ENCODE measurements at places on chromosomes 12 and 14.
A peak's percentile ranks its signal among the peaks of the same experiment; 100 is the strongest.

DNA sequence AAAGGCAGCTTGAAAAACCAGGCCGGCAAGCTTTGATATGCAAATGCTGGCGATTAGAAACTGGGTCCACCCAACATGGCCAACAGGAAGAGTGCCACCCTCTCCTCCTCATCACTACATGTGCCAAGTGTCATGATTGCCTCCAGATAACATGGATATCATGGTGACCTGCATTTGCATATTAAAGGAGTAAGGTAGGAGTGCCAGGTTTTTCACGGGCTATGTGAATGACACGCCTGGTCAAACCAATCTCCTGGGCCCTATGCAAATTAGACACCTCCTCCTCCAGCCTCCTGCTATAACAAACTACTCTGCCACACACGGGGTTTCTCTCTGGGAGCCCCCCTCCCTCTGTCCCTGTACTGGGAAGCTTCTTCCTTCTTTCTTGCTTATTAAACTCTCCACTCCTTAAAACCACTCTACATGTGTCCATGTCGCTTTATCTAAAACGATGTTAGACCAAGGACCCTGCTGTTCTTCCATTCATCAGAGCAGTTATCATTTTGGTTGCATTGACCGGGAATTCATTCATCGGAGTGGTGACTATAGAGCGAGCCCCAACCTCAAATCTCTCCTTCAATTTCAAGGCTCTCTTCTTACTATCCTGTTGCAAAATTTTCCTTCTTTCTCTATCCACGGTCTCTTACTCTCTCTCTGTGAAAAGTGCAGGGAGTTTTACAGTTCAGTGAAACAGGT, 27.5 kb downstream of the APOBEC1 start:
- no peak for DNase-seq

DNA sequence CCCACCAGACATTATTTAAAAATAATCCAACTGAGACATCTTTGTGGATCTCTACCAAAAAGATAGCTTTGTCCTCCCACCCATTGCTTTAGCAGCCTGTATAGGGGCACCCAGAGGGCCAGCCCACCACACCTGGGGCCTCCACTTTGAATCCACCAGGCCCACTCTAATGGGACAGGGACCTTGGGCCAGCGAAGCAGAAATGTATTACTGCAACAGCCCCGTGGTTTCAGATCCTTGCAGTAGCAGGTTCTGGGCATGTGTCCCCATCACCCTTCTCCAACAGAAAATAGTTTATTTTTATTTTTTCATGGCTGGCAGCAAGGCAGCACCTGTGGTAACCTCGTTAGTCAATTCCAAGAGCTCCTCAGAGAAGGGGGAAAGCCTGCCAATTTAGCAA, 218.4 kb downstream of the ZFP36L1 start:
- no peak for DNase-seq

GRCh38 chr14:103728721-103729120, 13.1 kb downstream of the ZFYVE21 start:
- no peak for DNase-seq

- no peak for DNase-seq
These were observed 31.7 kb downstream of the KLRK1 start for GRCh38 chr12:10358131-10358530.

GRCh38 chr12:69881771-69882170, 56.7 kb downstream of the MYRFL start:
- no peak for DNase-seq

GRCh38 chr12:71243370-71243769, 85.6 kb upstream of the TSPAN8 start:
- DNase-seq: no peak

- DNase-seq: no peak
These were observed 741 bp upstream of the CRIP2 start for GRCh38 chr14:105473677-105474482.

DNA sequence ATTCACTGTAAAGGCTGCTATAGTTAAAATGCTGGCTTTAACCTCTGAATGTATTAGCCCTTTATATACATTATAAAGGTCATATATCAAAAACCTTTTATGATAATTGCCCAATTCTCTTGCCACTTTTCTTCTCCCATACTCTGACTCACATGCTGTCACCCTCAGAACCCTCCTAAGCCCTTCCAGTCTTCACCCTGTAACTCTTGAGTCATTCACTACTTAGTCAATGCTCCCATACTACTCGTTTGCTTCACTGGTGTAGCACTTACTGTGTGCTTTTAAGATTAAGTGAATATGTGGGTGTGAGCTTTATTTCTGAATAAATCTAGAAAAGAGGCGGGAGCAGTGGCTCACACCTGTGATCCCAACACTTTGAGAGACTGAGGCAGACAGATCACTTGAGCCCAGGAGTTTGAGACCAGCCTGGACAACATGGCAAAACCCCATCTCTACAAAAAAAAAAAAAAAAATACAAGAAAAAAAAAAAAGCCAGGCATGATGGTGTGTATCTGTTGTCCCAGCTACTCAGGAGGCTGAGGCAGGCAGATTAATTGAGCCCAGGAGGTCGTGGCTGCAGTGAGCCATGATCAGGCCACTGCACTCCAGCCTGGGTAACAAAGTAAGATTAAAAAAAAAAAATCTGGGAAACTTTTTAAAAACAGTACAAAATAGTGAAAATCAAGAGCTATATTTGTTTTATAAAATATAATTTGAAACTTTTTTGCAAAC, 37.6 kb downstream of the SPATA7 start:
- no peak for DNase-seq

- no peak for DNase-seq
These were observed 98.8 kb downstream of the SLC25A47 start for GRCh38 chr14:100421756-100422470.

- DNase-seq: no peak
These were observed 28.1 kb downstream of the SLC41A2 start for GRCh38 chr12:104929977-104930376.

GRCh38 chr14:96104469-96105057, 65.4 kb downstream of the C14orf132 start:
- DNase-seq: no peak

DNA sequence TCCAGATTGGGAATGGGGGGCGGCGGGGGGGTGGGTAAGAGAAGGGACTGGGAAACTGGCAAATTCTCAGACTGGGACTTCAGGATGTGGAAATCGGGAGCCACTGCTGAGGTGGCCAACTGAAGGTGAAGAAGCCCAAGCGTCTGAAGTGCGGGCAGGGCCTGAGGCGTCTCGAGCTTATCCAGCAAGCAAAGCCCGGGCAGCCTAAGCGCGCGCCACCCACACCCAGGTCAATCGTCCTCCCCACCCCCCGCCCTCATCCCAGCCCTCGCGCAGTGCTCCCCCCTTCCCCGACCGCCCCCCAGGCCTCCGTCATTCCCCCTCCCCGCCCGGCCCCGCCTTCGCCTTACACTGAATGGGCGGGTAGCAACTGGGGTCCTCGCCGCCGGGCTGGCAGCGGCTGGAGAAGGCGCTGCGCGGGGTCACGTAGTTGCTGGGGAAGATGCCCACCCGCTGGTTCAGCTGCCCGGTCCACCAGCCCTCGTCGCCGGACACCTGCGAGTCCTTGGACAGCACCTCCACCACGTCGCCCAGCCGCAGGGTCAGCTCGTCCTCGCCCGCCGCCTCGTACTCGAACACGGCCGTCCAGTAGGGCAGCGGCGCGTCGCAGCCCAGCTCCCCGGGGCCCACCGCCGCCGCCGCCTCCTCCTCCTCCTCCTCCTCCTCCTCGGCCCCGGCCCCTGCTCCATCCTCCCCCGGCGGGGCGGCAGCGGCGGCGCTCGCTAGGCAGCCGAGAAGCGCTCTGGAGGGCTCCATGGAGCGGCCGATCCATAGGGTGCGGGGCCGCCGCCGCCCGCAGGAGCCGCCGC, 693 bp downstream of the MAP3K9 start:
- DNase-seq: peak; percentile 5

Measured in activated naive CD8-positive, alpha-beta T cell treated with anti-CD3 and anti-CD28 coated beads, Interleukin-2, amount 50 U/mL, for 16 hours (primary cell).